ENCODE measurements at places on chromosomes 7 and 10.

GRCh38 chr7:5532536-5533335, 109.1 kb upstream of the TNRC18 start:
- peak; percentile 96 for DNase-seq

DNA sequence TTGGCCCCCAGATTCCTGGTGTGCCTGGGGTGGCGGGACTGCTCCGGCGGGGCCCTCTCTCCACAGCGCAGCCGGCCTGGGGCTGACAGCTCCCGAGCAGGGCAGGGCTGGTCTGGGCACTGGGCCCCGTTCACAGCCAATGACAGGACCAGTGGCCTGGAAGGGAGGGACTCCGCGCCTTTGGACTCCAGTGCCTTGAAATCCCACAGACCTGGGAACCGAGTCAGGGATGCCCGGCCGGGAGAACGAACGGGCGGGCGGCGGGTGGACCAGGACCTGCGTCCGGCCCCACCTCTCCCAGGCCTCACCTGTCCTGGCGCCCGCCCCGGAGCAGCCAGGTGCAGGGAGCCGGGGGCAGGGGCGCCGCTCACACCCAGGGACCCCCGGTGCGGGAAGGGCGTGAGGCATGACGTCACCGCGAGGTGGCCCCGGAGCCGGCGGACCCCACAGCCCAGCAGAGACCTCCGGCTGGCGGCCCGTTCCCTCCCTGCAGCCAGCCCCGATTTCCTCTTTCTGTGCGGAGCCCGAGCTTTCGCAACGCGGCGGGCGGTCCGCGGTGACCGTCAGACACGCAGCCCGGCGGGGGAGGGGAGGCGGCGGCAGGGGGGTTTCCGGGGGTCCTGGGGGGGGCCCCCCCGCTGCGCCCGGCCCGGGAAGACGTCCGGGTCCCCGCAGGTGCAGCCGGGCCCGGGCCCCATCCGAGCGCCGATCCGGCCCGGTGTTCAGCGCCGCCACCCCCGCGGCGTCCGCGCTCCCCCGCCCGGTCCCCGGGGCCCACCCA, 743 bp downstream of the ADAP1 start:
- no peak for DNase-seq

GRCh38 chr7:9204571-9204970, 771.2 kb downstream of the NXPH1 start:
- no peak for DNase-seq

DNA sequence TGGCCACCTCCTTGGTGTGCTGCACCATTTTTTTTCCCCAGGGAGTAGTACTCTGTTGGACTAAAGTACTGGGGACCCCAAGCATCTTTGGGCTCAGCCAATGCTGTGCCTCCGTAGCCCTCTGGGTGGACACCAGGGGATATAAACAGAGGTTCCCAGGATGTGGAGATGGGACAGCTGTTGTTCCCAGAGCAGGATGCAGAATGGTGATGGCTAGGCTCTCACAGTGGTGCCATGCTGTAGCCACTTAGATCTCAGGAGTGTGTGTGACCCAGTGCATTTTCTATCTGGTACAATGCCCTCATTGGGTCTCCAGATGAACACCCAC, 50.9 kb upstream of the SCIN start:
- no peak for DNase-seq

GRCh38 chr10:102175415-102175814, 23.2 kb downstream of the NOLC1 start:
- DNase-seq, result no peak

- DNase-seq, result no peak
Observed at GRCh38 chr10:3960496-3960895, 175.5 kb upstream of the KLF6 start.

GRCh38 chr7:135499818-135500217, 10.1 kb downstream of the CNOT4 start:
- DNase-seq, result peak; percentile 53

- peak; percentile 63 for DNase-seq
Observed at GRCh38 chr10:110208614-110209453, 1.4 kb downstream of the MXI1 start.

- no peak for DNase-seq
Observed at GRCh38 chr10:3693022-3693697, 91.8 kb downstream of the KLF6 start.

- DNase-seq, result no peak
Observed at GRCh38 chr7:47772492-47772891, 175.8 kb downstream of the PKD1L1 start.

GRCh38 chr7:70568674-70569334, 563.1 kb upstream of the GALNT17 start:
- DNase-seq, result no peak

GRCh38 chr10:89115876-89116627, 91.1 kb downstream of the CH25H start:
- DNase-seq, result no peak

GRCh38 chr10:71911296-71911953, 52.8 kb upstream of the CHST3 start:
- DNase-seq, result no peak

- DNase-seq, result no peak
Observed at GRCh38 chr10:118965096-118965495, 64.4 kb upstream of the NANOS1 start.

GRCh38 chr7:142125256-142125955, 13.9 kb downstream of the MGAM2 start:
- DNase-seq, result no peak

DNA sequence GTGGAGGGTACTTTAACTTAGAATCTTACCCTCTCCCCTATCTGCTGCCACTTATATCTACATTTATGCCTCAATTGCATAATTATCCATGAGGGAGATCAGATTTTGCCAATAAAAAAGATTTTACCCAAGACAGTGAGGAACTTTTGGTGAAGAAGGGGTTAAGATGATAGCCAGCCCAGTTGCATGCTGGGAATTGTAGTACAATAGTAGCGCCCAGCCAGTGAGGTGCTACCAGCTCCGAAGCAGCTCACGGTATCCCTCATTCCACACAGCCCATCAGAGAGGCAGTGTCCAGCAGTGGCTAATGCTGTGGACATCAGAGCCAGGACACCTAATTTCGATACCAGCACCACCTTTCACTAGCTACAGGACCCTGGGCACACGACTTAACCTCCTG, 5.9 kb upstream of the LGI1 start:
- peak; percentile 40 for DNase-seq

- peak; percentile 31 for DNase-seq
Observed at GRCh38 chr7:112926018-112926417, 135.8 kb upstream of the TMEM168 start.

- peak; percentile 50 for DNase-seq
Observed at GRCh38 chr10:97427571-97428179, 1.7 kb downstream of the PGAM1 start.

DNA sequence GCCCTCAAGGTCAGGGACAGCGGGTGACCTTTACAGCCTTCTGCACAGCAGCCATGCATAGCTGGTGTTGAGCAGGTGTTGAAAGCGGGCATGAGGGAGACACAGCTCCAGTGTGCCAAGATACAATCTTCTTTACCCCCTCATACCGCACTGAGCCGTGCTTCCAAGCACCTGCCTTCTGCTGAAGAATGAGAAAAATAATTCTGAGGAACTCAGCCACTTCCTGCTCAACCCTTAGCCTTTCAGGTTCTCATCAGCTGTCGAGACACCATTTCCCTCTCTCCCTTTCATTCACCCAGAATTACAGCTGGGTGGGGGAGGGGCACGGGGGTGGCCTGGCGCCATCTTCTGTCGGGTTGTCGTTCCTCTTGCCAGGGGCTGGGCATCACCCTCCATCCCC, 58.6 kb downstream of the COL13A1 start:
- DNase-seq, result no peak

- DNase-seq, result no peak
Observed at GRCh38 chr7:7327423-7327822, 145.1 kb downstream of the C1GALT1 start.

DNA sequence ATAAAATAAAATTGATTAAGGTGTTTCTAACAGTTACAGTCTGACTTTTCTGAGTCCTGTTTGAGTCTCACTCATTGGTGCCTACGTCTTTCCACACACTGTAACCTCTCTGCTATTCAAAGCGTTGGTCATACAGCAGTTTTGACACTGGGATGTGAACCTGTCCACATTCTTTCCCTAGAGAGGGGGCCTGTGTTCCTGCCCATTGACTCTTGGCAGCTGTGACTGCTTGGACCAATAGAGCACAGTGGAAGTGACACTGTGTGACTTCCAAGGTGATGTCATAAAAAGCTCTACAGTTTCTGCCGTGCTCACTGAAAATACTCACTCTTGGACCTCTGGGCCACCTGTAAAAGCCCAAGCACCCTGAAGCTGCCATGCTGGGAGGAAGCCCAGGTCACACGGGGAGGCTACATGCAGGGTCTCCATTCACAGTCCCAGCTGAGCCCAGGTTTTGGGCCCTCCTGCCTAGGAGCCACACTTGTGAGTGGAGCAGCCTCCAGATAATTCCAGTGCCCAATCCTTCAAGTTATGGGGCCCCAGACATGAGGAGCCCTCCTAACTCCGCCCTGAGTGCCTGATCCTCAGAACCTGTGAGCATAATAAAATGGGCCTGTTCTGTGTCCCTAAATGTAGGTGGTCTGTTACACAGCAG, 704 bp upstream of the ANTXRL start:
- no peak for DNase-seq

- no peak for DNase-seq
Observed at GRCh38 chr7:7422641-7423040, 113.0 kb downstream of the COL28A1 start.

DNA sequence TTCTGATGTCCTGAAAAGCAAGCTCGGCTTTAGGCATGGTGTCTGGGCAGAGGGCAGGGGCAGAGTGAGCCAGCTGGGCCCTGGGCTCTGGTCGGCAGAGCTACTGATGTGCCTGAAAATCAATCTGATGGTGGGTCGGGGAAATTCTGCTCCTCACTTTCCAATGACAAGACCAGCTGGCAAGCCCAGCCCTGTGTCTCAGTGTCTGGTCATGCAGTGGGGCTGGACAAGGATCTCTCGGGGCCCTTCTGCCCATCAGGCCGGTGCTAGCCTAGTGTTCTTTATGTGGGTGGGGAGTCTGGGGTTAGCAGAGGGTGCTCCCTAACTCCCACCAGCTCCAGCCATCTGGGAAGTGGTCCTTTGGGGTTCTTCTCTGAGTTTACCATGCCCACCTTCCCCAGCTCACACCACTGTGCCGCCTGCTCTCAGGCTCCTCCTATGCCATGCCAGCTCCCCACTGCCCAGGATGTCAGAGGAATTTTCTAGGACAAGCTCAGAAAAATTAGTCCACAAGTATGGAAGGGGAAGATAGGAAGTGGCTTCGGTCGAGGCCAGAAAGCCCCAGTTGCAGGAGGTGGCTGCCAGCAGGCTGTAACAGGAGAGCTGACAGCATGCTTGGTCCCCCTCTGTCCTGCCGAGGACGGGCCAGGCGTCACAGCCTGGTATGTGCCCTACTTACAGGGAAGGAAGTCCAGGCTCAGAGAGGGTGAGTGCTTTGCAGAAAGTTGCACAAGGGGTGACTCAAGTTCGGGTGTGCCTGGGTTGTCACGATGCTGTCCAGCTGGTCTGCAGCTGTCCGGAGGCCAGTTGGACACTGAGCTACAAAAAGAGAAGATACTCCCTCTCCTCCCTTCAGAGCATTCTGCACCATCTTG, 135.2 kb downstream of the ADCY1 start:
- no peak for DNase-seq

- no peak for DNase-seq
Observed at GRCh38 chr7:101465576-101466196, 103.0 kb downstream of the COL26A1 start.

DNA sequence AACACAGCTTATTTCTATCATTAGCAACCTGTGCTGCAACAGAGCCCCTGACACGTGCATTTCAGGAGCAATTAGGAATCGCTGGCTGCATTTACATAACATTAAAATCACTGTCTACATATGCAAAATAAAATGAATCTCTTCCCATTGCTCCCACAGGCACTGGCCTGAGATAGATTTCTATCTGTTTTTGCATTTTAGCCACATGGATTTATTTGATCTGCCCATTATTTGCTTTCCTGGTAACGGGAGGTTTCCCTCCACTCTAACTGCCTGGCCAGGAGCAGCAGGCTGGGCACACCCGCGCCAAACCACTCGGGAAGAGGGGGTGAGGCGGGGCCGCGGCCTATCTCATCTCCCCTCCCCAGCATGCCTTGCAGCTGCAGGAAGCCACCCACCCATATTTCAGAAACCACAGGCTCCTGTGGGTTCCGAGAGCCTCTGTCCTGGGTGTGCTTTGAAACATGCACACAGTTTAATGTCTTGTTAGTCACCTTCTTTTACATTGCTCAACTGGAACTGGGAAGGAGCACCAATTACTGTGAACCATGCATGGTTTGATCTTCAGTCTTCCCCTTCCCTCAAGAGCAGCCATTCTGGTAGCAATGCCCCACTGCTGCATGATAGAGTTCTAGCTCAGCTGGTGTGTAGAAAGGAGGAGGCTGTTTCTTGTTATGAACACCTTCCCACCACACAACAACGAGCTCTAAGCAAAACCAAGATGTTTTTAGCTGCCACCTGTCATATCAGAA, 37.7 kb upstream of the IKZF1 start:
- DNase-seq, result peak; percentile 81

All from Karpas-422 (cell line).